T1000 (cell line): ENCODE measurements at places on chromosomes 3 and 15.
A peak's percentile ranks its signal among the peaks of the same experiment; 100 is the strongest.

DNA sequence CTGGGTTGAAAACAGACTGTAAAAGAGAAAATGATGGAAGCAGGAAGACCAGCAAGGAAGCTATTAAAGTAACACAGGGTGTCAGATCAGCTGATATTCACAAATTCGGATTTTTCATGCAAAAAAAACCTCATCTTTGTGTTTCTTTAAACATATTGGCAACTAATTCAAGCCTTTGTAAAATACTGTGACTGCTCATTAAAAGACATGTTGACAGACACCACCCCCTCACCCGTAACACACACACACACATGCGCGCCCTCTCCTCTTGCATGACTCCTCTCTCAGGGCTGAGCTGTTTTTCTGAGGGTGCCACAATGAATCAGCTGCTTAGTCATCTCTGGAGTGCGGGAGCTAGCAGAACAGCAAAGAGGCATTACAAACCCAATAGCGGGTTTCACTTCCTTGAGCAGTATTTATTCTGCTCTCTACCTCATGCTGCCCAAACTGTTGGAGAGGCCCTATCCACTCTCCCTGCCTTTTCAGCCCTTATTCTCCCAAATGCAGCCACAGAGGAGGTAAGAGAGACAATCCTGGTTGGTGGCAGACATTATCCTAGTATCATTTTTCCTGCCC, 35.8 kb upstream of the CCDC80 start:
- DNase-seq: peak; percentile 57

GRCh38 chr3:94024385-94024784, 4.0 kb downstream of the STX19 start:
- DNase-seq: no peak

- no peak for DNase-seq
These were observed 259.3 kb downstream of the ZBBX start for GRCh38 chr3:167120828-167121227.

DNA sequence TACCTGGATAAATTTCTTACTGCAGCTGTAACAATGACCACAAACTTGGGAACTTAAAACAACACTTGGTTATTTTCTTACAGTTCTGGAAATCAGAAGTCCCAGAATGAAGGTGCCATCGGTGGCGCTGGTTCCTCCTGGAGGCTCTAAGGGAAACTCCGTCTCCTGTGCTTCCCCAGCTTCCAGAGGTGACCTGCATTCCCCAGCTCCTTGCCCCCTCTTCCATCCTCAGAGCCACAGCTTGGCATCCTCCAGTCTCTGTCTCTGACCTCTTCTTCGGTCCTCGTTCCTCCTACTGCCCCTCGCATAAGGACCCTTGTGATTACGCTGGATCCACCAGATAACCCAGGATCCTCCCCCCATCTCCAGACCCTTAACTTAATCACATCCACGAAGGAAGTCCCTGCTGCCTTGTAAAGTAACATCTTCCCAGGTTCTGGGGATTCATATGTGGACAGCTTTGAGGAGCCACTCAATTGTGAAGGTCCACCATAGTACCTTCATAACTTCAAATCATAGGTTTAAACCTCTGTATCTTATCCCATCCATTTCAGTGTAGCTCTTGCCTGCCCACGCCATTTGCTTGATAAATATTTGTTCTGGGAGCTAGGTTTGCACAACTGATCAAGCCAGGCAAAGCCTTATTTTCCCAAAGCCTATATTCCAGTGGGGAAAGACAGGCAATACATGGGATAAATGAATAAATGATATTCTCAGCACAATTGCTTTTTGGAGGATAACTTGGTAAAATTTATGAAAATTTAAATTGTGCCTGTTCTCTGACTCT, 34.8 kb downstream of the KLF15 start:
- DNase-seq: no peak

GRCh38 chr15:46855388-46855787, 861.9 kb upstream of the SEMA6D start:
- no peak for DNase-seq

DNA sequence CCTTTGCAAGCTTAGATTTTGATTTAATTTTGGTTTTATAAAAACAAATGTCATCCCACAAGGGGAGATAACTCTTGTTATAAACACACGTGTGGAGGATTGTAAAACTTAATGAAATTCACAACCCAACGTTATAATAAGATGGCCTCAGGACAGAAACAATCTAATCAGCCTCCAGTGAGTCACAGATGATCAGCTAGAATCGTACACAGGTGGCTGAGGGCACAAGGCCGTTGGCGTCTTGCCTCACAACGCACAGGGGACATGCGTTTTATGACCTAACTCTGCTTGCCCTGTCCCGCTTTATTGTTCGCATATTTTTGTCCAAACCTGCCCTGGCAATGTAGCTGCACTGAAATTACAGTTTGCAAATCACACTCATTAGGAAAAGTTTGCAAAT, 121.9 kb upstream of the PDZRN3 start:
- peak; percentile 7 for DNase-seq

DNA sequence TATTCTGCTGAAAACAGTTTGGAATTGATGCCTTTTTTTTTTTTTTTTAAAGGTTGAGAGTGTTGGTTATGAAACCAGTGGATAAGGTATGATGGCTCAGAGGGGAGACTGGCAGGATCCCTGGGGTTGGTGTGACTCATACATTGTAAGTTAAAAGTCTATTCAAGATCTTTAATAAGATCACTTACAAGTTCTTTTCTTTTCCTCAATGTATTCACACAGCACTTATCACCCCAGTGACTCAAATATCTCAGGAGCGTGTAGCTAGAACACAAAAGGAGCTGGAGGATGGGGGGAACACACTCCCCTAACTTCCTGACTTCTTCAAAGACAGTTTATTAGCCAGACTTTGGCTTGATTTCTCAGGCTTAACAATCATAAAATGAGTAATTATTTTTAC, 285.3 kb downstream of the SV2B start:
- no peak for DNase-seq
